ENCODE measurements at places on chromosomes 1 and 21.

- DNase-seq: no peak
Observed at GRCh38 chr1:246074421-246074820, 432.7 kb downstream of the SMYD3 start.

GRCh38 chr1:88935522-88936222, 44.3 kb upstream of the GTF2B start:
- peak; percentile 76 for DNase-seq

DNA sequence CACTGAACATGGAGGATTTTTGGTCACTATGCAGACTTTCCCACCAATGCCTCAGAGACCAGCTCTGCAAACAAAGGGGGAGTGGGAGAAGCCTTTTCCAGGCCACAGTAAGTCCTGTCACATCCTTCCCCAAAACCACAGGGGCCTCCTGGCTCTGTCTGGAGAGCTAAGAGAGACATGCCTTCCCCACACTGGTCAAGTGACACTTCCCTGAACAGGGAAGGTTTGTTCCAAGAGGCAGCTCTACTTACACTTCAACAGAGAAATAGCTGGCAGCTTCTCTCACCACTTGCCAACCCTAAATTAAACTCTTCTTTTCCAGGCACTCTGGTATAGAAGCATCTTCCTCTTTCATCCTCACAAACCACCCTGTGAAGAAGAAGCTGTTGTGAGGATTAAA, 39.7 kb downstream of the EDN2 start:
- no peak for DNase-seq

DNA sequence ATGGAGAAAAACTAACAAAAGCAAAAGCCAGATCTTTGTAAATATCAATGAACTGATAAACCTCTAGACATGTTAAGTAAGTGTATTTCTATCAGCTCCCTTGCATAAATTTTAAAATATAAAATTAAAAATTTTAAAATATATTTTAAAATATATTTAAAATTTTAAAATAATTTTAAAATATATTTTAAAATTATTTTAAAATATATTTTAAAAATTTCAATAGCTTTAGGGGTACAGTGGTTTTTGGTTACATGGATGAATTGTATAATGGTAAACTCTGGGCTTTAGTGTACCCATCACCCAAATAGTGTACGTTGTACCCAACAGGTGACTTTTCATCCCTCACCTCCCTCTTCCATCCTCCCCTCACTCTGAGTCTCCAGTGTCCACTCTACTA, 279.2 kb downstream of the SDCCAG8 start:
- no peak for DNase-seq

GRCh38 chr21:44941567-44941966, 1.7 kb downstream of the SLX9 start:
- no peak for DNase-seq

DNA sequence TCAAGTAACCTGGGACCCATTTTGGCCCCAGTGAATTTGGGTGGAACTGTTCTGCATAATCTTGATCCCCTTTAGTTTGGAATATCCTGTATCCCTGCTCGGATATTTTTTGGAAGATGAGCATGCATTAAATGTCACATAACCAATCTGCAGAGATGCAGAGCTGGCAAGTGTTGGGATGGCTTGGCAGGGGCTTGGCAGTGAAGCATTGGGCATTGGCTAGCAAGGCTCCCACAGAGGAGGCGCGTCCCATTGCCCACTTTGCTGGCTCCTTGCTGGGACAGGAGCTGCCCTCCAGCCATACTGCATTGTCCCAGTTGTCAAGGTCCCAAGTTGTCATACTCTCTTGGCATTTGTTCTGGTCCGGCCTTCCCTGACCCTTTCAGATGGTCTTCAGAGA, 29.9 kb downstream of the LAMC2 start:
- no peak for DNase-seq

- no peak for DNase-seq
Observed at GRCh38 chr1:99727575-99728185, 38.8 kb downstream of the FRRS1 start.

- DNase-seq: no peak
Observed at GRCh38 chr1:188023206-188023605, 1194.5 kb downstream of the PLA2G4A start.

DNA sequence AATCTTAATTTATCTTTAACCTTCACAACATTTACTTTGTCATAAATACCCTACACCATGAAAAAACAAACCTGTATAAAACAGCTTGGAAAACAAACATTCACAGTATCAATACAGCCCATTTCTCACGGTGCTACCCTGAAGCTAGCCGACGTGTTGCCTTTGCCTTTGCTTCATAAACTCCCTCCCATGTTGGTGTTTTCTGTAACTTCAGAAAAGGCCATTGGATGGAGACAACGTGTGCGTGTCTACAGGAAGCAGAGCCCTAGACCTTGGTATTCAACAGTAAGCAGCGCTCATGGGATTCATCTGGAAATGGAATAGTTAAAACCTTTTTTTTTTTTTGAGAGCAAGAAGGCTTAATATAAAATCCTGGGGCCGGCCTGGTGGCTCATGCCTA, 7.2 kb upstream of the PRDM15 start:
- no peak for DNase-seq

GRCh38 chr1:167491586-167492461, 26.5 kb downstream of the CD247 start:
- DNase-seq: no peak
